ENCODE measurements at places on chromosomes 4 and X. TPM values are rescaled to one million over a fixed set of nuclear protein-coding genes. Genes with fewer than 3 reads are reported as not detected.

The PLXNB3 gene
- total RNA-seq = 0.57 TPM

The OTC gene
- 2.6 TPM for total RNA-seq

GRCh38 chr4:144688035-144688569 is 42.1 kb downstream of the HHIP start:
- no peaks in the 10 kb centered on the region for H3K27me3 ChIP-seq
- no peaks in the 10 kb centered on the region for H3K4me1 ChIP-seq
- no peaks in the 10 kb centered on the region for H3K36me3 ChIP-seq

DNA sequence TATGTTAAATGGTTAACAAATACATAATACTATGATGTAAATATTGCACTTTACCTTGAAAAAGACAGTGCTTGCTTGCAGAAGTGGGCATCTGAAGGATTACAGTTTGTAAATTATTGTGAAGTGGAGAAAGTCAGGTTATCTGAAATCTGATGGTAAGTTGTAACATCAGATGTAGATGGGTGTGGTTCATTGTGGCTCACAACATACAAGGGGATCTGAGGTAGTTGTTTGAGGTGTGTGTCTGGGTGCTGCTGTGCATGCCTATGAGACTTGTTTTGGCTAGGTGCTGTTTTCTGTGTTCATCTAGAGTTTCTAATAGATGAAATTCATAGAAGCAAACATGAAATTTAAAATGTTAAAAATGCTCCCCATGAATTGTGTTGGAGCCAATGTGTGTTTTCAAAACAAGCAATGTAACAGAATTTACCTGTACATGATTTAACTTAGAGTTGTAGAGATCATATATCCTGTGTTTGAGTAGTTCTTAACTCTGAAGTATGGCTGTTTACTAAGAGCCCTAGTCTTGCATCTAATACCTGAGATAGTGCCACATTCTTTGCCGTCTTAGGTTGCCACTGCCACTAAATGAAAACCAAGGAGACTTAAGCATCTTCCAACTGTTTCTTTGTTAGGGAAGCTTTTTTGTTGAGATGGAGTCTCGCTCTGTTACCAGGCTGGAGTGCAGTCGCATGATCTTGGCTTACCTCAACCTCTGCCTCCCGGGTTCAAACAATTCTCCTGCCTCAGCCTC is 11.9 kb upstream of the NDUFC1 start:
- H3K27me3 ChIP-seq = no peaks in the 10 kb centered on the region
- no peak overlapping the region for H3K4me3 ChIP-seq
- H3K36me3 ChIP-seq = no peaks in the 10 kb centered on the region
- peaks cover 7% of the 10 kb centered on the region for H3K4me1 ChIP-seq

DNA sequence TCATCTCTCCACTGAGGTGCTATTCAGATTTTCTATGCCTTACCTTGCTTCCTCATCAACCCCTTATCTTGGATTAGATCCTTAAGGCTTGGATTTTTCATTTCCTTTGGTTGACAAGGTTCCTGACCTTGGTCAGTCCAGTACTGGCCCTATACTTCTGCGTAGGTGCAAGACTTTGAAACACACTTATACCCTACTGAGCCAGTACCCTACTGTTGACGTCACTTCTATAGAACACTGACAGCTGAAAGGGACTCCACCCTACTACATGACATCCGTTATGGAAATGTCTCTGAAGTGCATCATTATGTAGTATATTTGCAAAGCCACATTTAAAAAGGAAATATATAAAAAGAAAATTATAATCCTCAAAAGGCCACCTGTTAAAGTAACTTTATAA is 12.0 kb upstream of the PLS3 start:
- DNase-seq = no peak
- no peaks in the 10 kb centered on the region for H3K4me1 ChIP-seq

GRCh38 chr4:52853351-52853750 is 8.8 kb upstream of the RASL11B start:
- H3K27ac ChIP-seq = no peak overlapping the region
- no peak for DNase-seq
- H3K36me3 ChIP-seq = no peaks in the 10 kb centered on the region
- no peaks in the 10 kb centered on the region for H3K27me3 ChIP-seq
- no peak overlapping the region for H3K4me3 ChIP-seq

GRCh38 chrX:134244043-134244442 is 7.1 kb downstream of the CCDC160 start:
- H3K4me1 ChIP-seq = no peaks in the 10 kb centered on the region
- DNase-seq = no peak
- no peaks in the 10 kb centered on the region for H3K27me3 ChIP-seq
- H3K27ac ChIP-seq = no peak overlapping the region
- no peak overlapping the region for H3K4me3 ChIP-seq

- no peak overlapping the region for H3K4me3 ChIP-seq
- no peaks in the 10 kb centered on the region for H3K27me3 ChIP-seq
- H3K4me1 ChIP-seq = no peaks in the 10 kb centered on the region
Measured at GRCh38 chrX:110180176-110180927, 137.5 kb downstream of the AMMECR1 start.

DNA sequence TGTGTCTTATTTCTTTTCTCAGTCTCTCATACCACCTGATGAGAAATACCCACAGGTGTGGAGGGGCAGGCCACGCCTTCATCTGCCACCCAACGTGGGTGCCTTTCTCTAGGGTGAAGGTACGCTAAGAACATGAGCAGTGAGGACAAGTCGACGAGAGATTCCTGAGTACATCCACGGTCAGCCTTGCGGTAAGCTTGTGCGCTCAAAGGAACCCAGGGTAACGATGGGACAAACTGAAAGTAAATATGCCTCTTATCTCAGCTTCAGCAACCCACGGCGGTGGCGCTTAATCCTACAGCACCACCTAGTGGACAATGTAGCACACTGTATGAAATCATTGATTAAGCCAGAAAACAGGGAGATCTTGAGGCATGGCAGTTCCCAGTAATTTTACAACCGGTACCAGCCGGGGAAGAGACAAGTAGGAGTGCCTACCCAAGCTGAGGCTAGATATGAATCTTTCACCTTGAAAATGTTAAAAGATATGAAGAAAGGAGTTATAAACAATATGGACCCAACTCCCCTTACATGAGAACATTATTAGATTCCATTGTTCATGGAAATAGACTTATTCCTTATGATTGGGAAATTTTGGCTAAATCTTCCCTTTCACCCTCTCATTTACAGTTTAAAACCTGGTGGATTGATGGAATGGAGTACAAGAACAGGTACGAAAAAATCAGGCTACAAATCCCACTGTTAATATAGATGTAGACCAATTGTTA is 63.0 kb downstream of the ZNF732 start:
- DNase-seq = peak; percentile 66
- H3K27ac ChIP-seq = no peak overlapping the region
- H3K27me3 ChIP-seq = no peaks in the 10 kb centered on the region
- no peaks in the 10 kb centered on the region for H3K4me1 ChIP-seq

DNA sequence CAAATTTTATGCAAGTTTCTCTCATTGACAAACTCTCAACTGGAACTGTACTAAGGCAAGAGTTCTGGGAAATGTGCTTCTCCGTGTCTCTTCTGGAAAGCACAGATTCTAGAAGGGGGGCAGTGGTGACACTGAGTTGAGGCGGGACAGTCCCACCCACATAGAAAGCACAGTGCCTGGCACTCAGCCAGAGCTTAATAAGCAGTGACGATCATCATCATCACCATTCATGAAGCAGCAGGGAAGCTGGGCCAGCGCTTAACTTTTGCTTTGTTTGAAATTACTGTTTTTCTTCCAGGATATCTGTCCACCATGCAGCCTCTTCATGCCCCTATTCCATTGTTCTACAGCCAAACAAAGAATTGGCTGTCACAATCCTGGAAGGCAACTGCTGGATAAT is 60.3 kb downstream of the BEND2 start:
- no peak overlapping the region for H3K27ac ChIP-seq
- H3K4me1 ChIP-seq = no peaks in the 10 kb centered on the region
- no peaks in the 10 kb centered on the region for H3K36me3 ChIP-seq
- DNase-seq = no peak

GRCh38 chrX:53630261-53630660 is 56.3 kb downstream of the HUWE1 start:
- H3K36me3 ChIP-seq = peaks cover 1% of the 10 kb centered on the region
- H3K4me3 ChIP-seq = no peak overlapping the region
- no peaks in the 10 kb centered on the region for H3K27me3 ChIP-seq
- DNase-seq = no peak
- H3K27ac ChIP-seq = no peak overlapping the region
